Smooth muscle cell of the umbilical artery (primary cell): ENCODE measurements at places on chromosomes 12 and 14. TPM values are rescaled to one million over a fixed set of nuclear protein-coding genes. Genes with fewer than 3 reads are reported as not detected.

The BIN2 gene
- not detected in 2 replicates for total RNA-seq

The PLD4 gene
- total RNA-seq: under 0.01 TPM in 1 of 2 replicates, not detected in the other

The NKX2-1 gene
- total RNA-seq: not detected in 2 replicates

The KRT74 gene
- not detected in 2 replicates for total RNA-seq

The VRTN gene
- not detected in 2 replicates for total RNA-seq

The CARMIL3 gene
- total RNA-seq: 0.05 TPM in 1 of 2 replicates, not detected in the other

The TMEM117 gene
- total RNA-seq: 14.3 and 23.2 TPM in 2 replicates

The KRT86 gene
- total RNA-seq: 0.09 TPM in 1 of 2 replicates, not detected in the other

The HOXC5 gene
- total RNA-seq: 0.59 and 0.65 TPM in 2 replicates

The MAP1LC3B2 gene
- total RNA-seq: 0.59 and 0.60 TPM in 2 replicates

The ANKRD13A gene
- 58.8 and 115 TPM in 2 replicates for total RNA-seq

The PRIMA1 gene
- total RNA-seq: not detected in 2 replicates

The ARMH4 gene
- 11.3 and 13.5 TPM in 2 replicates for total RNA-seq

The NRL gene
- 0.30 and 0.69 TPM in 2 replicates for total RNA-seq

The CELA1 gene
- not detected in 2 replicates for total RNA-seq

The BRF1 gene
- 36.5 and 46.7 TPM in 2 replicates for total RNA-seq

The BHLHE41 gene
- 16.0 and 27.8 TPM in 2 replicates for total RNA-seq

The ALX1 gene
- total RNA-seq: 0.18 TPM in 1 of 2 replicates, not detected in the other

The TEAD4 gene
- 3.6 and 6.8 TPM in 2 replicates for total RNA-seq

The PRH2 gene
- 0.28 TPM in 1 of 2 replicates, not detected in the other for total RNA-seq

The MYH6 gene
- total RNA-seq: not detected in 2 replicates

The CYP27B1 gene
- total RNA-seq: 0.59 and 0.74 TPM in 2 replicates

The TOMM20L gene
- not detected in 2 replicates for total RNA-seq

The SYCP3 gene
- 0.30 and 0.32 TPM in 2 replicates for total RNA-seq

The TSPAN19 gene
- total RNA-seq: 0.09 TPM in 1 of 2 replicates, not detected in the other

The GAPDH gene
- total RNA-seq: 7,061 and 9,871 TPM in 2 replicates

The STAC3 gene
- total RNA-seq: not detected in 2 replicates

The TTC9 gene
- total RNA-seq: under 0.01 TPM in 2 replicates

The PRKAG1 gene
- 59.7 and 62.7 TPM in 2 replicates for total RNA-seq

The TAS2R7 gene
- not detected in 2 replicates for total RNA-seq

The NEDD8 gene
- 158 and 162 TPM in 2 replicates for total RNA-seq

The LRP1 gene
- 617 and 769 TPM in 2 replicates for total RNA-seq

The RNF212B gene
- total RNA-seq: not detected in 2 replicates

The KRT75 gene
- not detected in 2 replicates for total RNA-seq

The GYS2 gene
- not detected in 2 replicates for total RNA-seq

The PLEKHA5 gene
- 22.3 and 30.0 TPM in 2 replicates for total RNA-seq

The CDKN1B gene
- 15.5 and 17.5 TPM in 2 replicates for total RNA-seq

The MBD6 gene
- 4.5 and 12.5 TPM in 2 replicates for total RNA-seq

The LMO3 gene
- 0.14 and 2.1 TPM in 2 replicates for total RNA-seq

The RD3L gene
- total RNA-seq: not detected in 2 replicates

The IFI27 gene
- 21.5 and 34.1 TPM in 2 replicates for total RNA-seq

The MMP19 gene
- total RNA-seq: 5.6 and 7.4 TPM in 2 replicates

The AQP6 gene
- total RNA-seq: not detected in 2 replicates

The CCND2 gene
- 105 and 204 TPM in 2 replicates for total RNA-seq

The IL23A gene
- not detected in 2 replicates for total RNA-seq

The PRKAB1 gene
- 9.8 and 12.2 TPM in 2 replicates for total RNA-seq

The KRT6C gene
- total RNA-seq: not detected in 2 replicates

The MCRS1 gene
- 40.1 and 42.7 TPM in 2 replicates for total RNA-seq

The SERPINA10 gene
- not detected in 2 replicates for total RNA-seq
